ENCODE measurements at places on chromosomes 6 and 20.

- no peak for DNase-seq
These were observed 45.4 kb upstream of the FERMT1 start for GRCh38 chr20:6168204-6168603.

DNA sequence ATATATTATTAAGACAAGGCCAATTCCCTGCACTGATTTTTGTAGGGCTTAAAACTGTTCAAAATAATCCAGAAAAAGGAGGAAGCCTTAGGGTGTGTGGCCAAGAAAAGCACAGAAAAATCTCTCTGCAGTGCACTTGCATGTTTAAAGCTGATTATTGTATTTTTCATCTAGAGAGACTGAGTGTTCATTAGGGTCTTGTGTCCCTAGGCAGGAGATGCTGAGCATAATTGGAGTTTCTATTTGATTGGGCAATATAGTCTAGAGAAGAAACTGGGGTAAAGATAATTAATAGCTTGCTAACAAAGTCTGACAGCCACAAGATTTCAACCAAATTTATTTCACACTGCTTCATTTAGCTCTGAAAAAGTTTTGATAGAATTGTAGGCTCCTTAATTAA, 2.4 kb downstream of the FLRT3 start:
- no peak for DNase-seq

DNA sequence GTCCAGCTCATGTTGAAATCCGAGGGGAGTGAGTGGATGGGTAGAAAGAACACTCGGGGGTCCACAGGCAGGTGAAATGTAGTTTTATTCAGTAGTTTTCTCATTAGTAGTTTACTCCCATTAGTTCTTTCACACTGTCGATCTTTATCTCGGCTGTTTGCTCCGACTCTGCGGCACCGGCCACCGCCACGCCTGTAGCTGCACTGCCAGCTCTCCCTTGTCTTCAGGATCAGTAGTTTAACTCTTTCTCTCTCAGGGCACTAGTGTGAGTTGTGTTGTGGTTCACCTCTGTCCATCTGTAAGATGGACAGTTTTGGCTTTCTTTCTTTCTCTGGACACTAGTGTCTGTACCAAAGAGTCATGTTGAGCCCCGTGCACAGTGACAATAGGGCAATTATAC, 195.7 kb downstream of the LMBRD1 start:
- DNase-seq, result no peak

DNA sequence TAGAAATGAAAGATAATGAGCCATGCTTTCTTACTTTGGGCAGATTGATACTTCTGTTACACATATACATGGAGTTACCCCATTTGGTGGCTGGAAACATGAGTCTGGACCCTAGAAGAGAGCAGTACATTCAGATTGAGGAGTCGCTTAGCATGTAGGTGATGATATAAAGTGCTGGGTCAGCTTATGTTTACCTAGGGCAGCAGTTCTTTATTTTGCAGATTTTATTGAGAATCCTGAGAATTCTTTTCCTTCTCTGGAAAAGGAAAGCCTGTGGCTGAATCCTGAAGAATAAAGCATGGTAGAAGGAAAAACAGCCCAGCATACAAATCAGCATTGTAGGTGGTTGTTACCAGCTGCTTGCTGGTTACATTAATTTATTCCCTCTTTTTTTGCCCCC, 91.2 kb downstream of the SMAP1 start:
- no peak for DNase-seq

GRCh38 chr6:79230149-79230548, 4.3 kb downstream of the HMGN3 start:
- DNase-seq, result no peak

Data from gastrocnemius medialis (tissue), 4 donors.